ENCODE measurements at places on chromosomes 5 and 9.

GRCh38 chr5:36125868-36126267, 25.8 kb downstream of the LMBRD2 start:
- DNase-seq, result no peak

- DNase-seq, result no peak
These were observed 582.4 kb upstream of the C9orf72 start for GRCh38 chr9:28155671-28156070.

DNA sequence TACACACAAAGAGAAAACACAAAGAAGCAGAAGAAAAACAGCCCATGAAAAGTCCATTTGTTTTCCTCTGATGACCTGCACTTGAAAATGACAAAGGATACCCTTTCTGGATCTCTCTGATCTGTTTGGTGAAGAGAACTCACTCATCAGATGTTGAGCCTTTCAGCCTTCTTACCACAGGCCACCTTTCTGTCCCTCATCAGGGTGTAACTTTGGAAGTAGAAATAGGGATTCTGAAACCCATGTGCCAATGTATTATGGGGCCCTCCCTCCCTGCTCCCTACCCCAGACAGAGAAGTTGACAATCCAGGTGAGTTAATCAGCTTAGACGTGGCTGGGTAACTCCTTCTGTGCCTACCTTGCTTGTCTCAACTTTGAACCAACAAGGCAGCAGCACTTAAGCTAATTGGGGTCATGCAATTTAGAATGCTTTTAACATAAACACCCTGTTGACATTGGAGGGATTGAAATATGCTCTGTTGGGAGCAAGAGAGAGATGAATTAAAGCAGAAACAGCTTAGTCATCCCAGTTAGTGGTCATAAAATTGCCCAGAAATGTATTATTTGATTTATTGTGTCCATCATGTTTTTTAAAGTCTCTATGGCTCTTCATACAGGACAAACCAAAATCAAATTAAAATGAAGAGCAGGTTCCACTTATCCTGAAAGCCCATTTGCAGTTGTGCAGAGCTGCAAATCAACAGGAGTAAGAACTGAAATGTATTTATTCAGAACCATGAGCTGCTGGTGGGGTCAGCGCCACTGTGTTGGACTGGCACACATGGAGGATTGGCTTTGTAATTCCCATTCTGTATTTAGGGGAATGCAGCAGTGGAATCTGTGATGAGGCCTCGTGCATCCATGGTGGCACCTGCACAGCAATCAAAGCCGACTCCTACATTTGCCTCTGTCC, 132.0 kb downstream of the LIFR start:
- no peak for DNase-seq

DNA sequence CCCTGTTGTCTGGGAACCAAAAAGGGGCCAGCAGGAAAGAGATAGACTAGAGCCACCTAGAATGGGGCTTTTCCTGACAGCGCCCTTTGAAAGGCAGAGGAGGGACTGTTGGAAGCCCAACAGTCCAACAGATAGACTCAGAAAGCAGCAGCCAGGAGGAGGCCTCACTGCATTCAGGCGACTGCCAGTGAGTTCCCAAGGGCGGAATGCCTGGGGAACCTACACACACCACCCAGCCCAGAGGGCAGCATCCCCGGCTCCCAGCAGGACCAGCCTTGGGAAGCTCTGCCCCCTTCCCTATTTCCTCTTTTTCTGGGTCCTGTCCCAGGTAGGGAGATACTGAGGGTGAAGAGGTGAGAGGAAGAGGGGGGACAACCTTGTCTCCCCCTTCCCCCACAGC, 192.4 kb upstream of the KLF4 start:
- no peak for DNase-seq

GRCh38 chr5:148973455-148973854, 89.4 kb downstream of the SH3TC2 start:
- peak; percentile 52 for DNase-seq

GRCh38 chr5:1855596-1855995, 27.1 kb downstream of the IRX4 start:
- DNase-seq, result no peak

DNA sequence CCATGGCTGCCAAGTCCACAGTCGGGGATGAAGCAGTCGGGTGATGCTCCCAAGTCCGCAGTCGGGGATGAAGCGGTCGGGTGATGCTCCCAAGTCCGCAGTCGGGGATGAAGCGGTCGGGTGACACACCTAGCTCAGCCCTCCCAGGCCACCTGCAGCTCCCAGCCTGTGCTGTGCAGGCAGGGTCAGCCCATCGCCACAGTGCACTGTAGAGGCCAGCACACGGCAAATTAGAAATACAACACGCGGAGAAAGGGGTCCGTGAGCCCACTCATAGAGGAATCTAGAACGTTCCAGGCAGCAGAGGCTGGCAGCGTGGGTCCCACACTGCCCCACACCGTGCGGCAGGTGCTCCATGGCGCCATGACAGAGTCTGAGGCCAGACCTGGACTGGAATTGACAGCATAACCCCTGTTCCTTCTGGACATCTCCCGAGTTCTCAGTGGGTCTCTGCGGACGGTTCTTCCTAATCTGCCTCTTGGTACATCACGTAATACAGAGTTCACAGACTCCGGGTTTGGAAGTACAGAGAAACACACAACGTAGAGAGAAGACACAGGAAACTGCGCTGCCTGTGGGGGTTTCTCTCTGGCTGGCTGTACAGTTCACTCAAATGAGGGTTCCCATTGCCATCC, 7.7 kb upstream of the EXOC3 start:
- DNase-seq, result no peak

GRCh38 chr5:138274189-138274853, at the start of gene GFRA3:
Gene GFRA3, minus strand, starts transcription at chr5:138274621. Its CDS starts 197 bp downstream, at chr5:138274424.
- DNase-seq, result no peak

- DNase-seq, result no peak
These were observed 289.9 kb upstream of the SMC2 start for GRCh38 chr9:103804077-103804735.

- no peak for DNase-seq
These were observed 272.7 kb upstream of the MVB12B start for GRCh38 chr9:126053913-126054312.

GRCh38 chr5:139654871-139655491, 6.8 kb downstream of the CXXC5 start:
- no peak for DNase-seq

GRCh38 chr9:136494531-136495215, 11.8 kb upstream of the SEC16A start:
- DNase-seq, result no peak

- DNase-seq, result no peak
These were observed 264.7 kb downstream of the NSG2 start for GRCh38 chr5:174310243-174310642.
